ENCODE measurements at places on chromosomes 12 and 14.

DNA sequence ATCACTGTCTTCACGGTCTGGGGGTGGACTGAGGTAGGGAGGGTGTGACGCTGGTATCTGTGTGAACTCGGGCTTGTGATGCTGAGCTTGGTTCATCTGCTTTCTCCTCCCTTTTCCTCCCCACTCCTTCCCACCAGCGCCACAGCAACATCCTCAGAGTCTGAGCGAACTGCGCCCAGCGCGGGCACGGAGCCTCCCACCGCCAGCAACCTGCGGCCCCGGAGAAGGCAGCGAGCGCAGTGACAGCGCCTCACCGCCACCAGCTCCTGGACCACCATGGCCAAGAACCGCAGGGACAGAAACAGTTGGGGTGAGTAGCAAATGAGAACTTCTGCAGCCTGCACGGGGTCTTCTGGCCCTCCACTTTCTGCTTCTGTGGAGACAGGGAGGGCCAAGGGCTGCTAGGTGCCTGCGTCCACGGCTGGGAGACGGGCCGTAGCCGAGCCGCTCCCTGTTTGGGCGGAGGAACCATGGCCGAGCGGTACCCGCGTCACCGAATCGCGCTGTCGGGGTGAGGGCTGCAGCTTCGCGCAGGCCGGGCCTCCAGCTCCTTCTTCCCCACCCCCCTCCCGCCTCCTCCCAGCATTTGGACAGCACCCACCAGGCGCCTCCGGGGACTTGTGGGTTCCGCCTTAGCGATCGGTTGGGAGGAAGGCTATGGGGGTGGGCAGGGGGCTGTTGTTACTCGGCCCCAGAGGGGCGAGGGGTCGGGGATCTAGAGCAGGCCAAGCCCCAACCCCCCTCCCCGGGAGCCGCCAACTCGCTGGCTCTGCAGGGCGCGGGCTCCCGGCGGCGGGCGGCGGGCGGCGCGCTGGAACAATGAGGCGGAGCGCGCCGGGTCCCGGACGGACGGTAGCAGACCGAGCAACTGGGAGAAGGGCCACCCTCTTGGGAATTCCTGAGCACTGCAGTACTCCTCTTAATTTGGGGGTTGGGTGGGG is at the start of gene ATL1:
TSS of gene ATL1 (plus strand) at position 156 of the 941 bp plus-strand sequence. CDS start at position 277, 121 bp downstream.
- DNase-seq: peak; percentile 28

- DNase-seq: no peak
Measured at GRCh38 chr12:6923003-6923732, 4.6 kb upstream of the ATN1 start.

DNA sequence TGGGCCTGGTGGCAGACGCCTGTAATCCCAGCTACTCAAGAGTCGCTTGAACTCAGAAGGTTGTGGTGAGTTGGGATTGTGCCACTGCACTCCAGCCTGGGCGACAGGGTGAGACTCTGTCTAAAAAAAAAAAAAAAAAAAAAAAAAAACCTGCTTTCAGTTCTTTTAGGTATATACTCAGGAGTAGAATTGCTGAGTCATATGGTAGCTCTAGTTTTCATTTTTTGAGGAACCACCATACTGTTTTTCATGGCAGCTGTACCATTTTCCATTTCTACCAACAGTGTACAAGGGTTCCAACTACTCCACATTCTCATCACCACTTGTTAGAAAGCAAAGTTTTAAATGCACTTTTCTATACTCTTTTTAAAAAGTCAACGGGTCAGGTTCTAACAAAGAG is 119.8 kb downstream of the DPF3 start:
- no peak for DNase-seq

DNA sequence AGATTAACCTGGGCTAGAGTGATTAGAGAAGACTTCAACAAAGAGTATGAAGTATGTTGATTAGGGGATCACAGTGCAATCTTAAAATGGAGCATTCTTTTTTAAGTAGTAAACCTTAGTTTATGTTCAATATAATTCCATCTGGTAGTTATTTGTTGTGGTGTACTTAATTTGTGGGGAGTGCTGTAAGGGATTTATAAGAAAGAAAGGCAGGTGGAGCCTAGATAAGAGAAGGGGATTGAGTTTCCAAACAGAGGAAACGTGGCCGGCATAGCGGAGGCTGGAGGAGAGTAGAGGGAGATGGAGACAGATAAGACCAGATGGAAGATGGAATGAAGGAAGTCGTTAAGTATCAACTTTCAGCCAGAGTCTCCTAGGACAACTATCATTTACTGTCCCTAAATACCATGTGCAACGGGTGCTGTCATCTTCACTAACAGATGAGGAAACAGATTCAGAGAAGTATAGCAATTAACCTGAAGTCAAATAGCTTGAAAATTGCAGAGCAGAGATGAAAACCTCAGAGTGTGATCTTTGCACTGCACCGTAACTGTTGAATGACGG is 38.1 kb downstream of the GOLGA5 start:
- no peak for DNase-seq

DNA sequence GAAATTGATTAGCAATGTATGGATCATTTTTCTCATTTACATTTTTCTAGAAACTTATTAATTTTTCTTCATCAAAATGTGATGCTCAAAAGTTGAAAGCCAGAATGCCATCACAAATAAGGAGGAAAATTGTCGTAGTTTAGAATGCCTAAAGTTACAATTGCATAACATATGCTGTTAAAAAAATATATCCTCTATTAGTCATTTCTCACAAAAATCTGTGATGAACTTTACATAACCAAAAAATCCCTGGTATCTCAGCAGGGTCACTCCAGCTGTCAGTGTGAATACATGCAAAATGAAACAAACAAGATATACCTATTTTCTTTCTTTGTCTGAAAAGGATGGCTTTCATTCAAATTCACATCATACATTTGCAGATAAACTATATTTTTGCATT is 358.9 kb downstream of the PAWR start:
- DNase-seq: peak; percentile 13

DNA sequence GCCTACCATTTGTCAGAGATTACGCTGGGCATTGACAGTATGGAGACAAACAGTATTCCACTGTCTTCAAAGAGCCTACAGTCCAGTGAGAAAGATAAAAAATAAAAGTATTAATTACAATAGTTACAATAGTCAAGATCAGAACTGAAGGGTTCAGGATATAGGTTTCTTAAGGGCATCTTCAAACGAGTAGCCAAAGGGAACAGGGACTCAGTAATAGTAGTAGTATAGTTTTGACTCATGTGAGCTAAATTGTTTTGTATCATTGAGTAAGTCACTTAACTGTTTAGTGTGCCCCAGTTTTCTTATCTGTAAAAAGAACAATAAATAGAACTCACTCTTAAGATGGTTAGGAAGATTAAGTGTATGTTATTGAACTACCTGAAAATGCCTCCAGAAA is 123.6 kb downstream of the METTL25 start:
- DNase-seq: no peak

DNA sequence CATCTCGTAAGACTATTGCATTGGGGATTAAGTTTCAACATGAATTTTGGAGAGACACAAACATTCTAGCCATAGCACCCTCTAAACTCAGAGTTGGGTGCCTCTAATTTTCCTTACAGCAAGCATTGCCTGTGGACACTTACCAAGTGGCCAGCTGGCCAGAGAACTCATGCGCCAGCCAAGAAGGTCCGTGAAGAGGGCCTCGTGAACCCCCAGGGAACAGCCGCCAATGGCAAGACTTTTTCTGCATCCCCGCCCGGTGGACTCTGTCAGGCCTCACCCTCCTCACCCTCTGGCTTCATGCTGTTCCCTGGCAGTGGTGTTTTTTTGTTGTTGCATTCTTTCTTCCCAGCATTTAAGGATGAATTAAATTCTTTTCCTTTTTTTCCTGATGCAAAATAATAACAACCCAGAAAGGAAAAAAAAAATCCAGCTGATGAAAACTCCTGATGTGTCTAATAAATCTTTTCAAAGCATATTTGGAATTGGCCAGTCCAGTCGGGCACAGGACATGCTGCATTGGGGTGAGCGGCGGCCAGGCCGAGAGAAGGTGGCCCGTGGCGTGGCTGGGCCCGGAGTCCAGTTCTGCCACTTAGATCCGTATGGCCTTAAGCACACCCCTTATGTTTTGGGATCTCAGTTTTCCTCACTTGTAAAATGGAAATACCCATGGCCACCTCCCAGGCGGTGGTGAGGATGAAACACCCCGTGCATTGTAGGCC is 191.9 kb upstream of the DIO3 start:
- DNase-seq: no peak

DNA sequence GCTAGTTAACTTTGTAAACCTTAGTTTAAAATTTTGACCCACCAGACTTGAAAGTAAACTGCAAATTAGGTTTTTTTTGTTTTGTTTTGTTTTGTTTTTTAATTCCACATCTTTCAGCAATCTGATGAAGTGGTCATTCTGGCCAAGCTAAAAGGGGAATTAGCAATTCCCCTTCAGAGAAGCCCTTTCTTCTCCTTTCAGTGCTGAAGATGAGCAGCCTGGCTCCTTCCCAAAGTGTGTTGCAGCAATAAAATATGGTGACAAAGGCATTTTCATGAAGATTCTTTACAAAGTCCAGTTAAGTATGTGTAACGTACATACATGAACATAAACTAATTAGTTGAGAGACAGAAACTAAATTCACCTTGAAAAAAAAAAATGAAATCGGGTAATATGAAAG is 380.1 kb downstream of the NOVA1 start:
- DNase-seq: no peak

- no peak for DNase-seq
Measured at GRCh38 chr14:90733139-90733808, 83.0 kb downstream of the TTC7B start.

- no peak for DNase-seq
Measured at GRCh38 chr12:131513606-131514005, 197.3 kb upstream of the SFSWAP start.

GRCh38 chr14:61213191-61213621 is 67.9 kb downstream of the TMEM30B start:
- DNase-seq: peak; percentile 62

DNA sequence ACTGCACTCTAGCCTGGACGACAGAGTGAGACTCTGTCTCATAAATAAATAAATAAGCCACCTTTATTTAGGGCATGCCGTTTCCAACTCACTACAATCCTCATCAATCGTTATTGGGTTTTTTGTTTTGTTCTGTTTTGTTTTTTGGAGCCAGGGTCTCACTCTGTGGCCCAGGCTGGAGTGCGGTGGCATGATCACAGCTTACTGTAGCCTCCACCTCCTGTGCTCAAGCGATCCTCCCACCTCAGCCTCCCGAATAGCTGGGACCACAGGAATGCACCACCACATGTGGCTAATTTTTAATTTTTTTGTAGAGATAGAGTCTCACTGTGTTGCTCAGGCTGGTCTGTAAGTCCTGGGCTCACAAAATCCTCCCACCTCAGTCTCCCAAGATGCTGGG is 3.6 kb upstream of the ANAPC5 start:
- DNase-seq: no peak

GRCh38 chr12:3432176-3432742 is 58.7 kb upstream of the PRMT8 start:
- no peak for DNase-seq

- no peak for DNase-seq
Measured at GRCh38 chr14:98704441-98704840, 567.6 kb downstream of the BCL11B start.

GRCh38 chr14:90569606-90570387 is 173.0 kb downstream of the CALM1 start:
- no peak for DNase-seq

- DNase-seq: no peak
Measured at GRCh38 chr12:31261744-31262143, 64.2 kb downstream of the SINHCAF start.

- no peak for DNase-seq
Measured at GRCh38 chr14:49614196-49614595, 6.2 kb downstream of the RPL36AL start.

DNA sequence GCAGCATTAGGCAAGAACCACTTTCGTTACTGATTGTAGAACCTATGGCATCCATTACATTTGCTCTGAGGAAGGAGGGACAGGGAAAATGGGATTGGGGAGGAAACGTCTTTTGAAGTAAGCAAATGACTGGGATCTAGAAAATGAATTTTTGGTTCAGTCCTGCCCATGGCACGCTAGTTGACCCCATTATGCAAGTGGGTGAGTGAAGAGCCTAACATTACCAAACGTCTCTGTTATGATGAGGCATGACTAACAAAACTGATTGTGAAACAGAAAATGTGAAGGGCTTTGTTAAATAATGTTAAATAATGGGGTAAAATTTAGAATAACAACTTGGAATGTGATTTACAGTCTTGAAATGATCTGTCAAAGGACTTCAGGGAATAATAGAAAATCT is 38.9 kb downstream of the CPSF2 start:
- peak; percentile 12 for DNase-seq

GRCh38 chr14:63478437-63478852 is 64.7 kb downstream of the PPP2R5E start:
- DNase-seq: no peak

DNA sequence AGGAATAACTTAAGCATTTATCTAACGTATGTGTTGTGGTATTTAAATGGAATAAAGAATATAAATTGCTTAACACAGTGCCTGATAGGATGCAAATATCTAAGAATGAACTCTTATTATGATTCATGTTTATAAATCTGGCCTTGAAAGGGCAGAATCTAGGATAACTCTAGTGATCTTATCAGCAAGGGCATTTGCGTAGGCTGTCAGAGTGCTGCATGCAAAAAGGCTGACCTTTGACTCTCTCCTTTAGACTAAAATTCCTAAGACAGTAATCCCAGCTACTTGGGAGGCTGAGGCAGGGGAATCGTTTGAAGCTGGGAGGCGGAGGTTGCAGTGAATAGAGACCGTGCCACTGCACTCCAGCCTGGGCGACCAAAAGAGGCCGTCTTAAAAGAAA is 31.3 kb upstream of the ANP32D start:
- DNase-seq: no peak

DNA sequence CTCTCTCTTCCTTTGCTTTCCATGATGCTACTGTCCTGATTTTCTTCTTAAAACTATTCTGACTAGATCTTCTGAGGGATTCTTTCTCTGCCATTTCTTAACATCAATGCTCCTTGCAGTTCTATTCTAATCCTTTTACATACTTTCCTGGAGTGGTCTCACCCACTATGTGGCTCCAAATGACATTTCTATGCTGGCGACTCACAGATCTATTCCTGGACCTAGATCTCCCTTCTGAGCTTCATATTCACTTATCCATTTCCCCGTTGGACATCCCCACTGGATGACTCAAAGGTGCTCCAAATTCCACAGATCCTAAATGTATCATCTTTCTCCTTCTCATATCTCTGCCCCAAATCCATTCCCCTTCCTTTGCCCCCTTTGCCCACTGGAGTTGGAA is 4.1 kb downstream of the TEP1 start:
- peak; percentile 57 for DNase-seq

DNA sequence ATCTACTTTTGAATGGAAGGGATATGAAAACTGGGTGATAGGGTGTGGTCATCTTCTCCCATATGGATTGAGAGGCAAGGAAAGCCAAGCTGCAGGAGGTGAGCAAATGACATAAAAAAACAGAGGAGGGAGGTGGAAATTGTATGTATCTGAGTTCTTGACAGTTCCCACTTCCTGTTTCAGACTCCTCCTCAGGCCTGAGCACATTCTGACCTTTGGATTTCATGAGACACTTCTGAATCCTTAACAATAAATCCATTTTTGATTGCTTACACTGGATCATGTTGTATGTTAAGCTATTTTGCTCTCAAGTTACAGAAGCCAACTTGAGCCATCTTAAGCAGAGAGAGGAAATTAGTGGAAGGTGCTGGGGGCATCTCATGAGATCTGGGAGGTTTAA is 11.6 kb upstream of the SRSF5 start:
- no peak for DNase-seq

GRCh38 chr14:87017335-87017734 is 975.6 kb downstream of the GALC start:
- no peak for DNase-seq

- no peak for DNase-seq
Measured at GRCh38 chr12:63525831-63526230, 142.5 kb downstream of the DPY19L2 start.

GRCh38 chr12:43306066-43306465 is 245.9 kb downstream of the ADAMTS20 start:
- peak; percentile 71 for DNase-seq

GRCh38 chr12:12560587-12561370 is 1.9 kb downstream of the DUSP16 start:
- DNase-seq: peak; percentile 53

All from HFFc6 (cell line).